ENCODE measurements at places on chromosomes 11 and 22.

- no peak for DNase-seq
These were observed at the start of gene FAT3 for GRCh38 chr11:92224407-92225124. TSS of gene FAT3 (plus strand) at chr11:92224818. CDS start at chr11:92352113, 127,295 bp downstream.

- DNase-seq, result no peak
These were observed 3.3 kb upstream of the DGCR8 start for GRCh38 chr22:20076627-20077172.

GRCh38 chr11:20054584-20054983 lies 105.7 kb downstream of the DBX1 start:
- no peak for DNase-seq

- no peak for DNase-seq
These were observed 128.0 kb downstream of the BARX2 start for GRCh38 chr11:129503646-129504045.

- DNase-seq, result peak; percentile 47
These were observed 29.1 kb upstream of the BIRC3 start for GRCh38 chr11:102287964-102288724.

- no peak for DNase-seq
These were observed 56.1 kb downstream of the PITPNB start for GRCh38 chr22:27863001-27863400.

DNA sequence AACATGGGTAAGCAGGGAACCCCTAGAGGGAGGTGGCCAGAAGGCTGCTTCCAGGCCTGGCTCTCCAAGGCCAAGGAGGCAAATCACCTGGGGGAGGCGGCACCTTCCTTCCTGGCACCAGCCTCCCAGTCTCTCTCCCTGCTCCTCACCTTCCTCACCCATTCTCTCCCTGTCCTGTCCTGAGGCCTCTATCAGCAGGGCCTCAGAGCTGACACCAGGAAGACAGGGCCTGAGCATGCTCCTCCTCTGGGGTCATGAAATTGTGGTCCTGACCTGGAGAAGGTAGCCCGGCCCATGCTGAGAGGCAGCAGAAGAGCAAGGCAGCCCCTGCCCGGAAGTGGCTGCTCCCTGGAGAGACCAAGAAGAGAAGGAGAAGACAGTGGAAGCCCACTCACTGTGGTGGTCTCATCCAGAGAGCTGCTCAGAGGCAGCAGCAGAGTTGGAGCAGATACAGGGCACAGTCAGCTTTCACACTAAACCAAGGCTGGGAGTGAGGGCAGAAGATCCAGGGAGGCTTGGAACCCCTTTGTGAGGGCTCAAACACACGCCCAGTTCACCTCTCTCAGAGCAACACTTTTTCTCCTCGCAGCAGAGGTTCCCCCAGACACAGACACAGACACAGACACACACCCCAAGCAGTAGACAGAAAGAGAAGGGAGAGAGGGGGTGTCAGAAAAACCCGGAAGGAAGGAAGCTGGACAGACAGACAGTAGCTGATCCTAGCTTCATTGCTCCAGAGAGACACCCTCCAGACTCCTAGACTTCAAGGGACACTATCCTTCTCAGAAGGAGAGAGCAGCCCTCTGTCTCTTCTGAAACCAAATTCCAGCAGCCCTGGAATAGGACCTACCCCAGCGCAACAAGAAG lies 1.8 kb downstream of the BCL9L start:
- no peak for DNase-seq

GRCh38 chr22:46650078-46650810 lies 30.1 kb downstream of the GRAMD4 start:
- no peak for DNase-seq

GRCh38 chr11:115257678-115258077 lies 246.5 kb downstream of the CADM1 start:
- no peak for DNase-seq

- DNase-seq, result no peak
These were observed 604 bp upstream of the POLR3H start for GRCh38 chr22:41544671-41545476.

DNA sequence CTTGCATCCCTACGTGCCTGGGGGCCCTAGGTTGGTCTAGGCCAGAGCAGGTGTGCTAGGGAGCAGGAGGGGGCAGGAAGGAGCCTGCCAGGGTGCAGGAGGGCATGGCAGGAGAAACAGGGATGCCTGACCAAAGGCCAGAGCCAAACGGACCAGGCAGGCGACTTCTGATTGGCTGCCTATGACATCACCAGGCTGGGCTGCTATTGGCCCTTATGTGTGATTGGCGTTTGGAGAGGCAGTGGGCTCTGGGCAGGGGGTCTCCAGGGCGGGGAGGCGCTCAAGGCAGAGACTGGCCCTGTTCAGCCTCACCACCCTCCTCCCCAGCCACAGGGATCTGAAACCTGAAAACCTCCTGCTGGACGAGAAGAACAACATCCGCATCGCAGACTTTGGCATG lies 44.4 kb downstream of the MOB2 start:
- DNase-seq, result peak; percentile 81

DNA sequence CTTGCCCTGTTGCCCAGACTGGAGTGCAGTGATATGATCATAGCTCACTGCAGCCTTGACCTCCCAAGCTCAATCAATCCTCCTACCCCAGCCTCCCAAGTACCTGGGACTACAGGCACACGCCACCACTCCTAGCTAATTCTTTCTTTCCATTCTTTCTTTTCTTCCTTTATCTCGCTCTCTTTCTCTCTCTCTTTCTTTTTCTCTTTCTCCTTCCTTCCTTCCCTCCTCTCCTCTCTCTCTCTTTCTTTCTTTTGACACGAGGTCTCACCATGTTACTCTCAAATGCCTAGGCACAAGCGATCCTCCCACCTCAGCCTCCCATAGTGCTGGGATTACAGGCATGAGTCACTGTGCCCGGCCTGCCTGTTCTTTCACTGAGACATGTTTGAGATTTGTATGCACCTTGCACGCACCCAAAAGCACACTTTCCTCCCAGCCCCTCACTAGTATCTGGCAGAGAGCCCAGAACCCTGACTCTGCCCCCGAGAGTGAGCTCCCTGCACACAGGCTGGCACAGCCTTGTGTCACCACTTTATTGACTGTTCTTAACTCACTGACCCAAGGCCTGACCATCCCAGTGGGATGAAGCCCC lies 56.8 kb downstream of the CD6 start:
- DNase-seq, result no peak

DNA sequence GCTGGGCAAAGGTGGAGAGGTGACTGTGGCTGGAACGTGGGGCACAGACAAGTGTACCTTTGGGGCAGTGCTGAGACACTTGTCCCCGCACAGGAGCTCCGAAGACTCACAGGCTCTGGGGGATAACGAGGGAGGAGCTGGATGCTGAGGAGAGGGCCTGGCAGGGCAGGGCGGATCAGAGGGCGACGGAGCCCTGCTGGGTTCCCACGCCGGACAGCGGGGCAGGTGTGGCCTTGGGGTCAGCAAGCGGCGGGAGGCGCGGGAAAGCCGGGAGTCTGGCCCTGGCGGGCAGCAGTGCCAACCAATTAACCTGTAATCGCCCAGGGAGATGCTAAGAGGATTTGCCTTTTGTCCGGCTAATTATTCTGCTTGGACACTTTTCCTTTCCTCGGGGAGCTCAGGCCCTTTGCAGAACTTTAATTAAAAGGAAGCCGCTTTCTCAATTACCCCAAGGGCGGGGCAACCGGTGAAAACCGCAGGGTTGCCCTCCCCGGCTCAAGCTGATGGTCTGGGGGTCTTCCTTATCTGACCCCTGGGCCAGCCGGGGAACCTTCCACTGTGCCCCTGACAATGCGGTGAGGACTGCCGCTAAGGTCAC lies 71.5 kb downstream of the WNT7B start:
- no peak for DNase-seq

GRCh38 chr11:70556884-70557741 lies 158.8 kb downstream of the CTTN start:
- peak; percentile 77 for DNase-seq

GRCh38 chr22:35743326-35743860 lies 25.7 kb downstream of the APOL5 start:
- no peak for DNase-seq

GRCh38 chr11:77208535-77208934 lies 80.5 kb downstream of the MYO7A start:
- DNase-seq, result no peak

GRCh38 chr11:8813658-8814057 lies 97.3 kb upstream of the AKIP1 start:
- DNase-seq, result peak; percentile 87

- DNase-seq, result no peak
These were observed 510.6 kb upstream of the RAG2 start for GRCh38 chr11:37108436-37109285.

DNA sequence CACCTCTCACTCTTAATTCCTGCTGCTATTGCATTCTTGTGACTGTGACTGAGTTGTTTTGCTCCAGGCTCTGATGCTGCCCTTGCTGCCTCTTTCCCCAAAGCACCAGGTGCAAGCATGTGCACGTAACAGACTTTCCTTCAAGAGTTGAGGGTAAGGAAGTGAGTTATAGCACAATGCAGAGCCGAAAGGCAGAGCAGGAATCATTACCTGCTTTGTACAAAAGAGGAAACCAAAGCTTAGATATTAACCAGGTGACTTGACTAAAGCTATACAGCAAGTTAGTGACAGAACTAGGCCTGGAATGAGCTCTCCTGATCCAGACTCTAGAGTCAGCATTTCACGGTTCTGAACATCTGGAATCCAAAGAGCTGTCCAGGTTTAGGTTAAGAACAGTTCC lies 33.6 kb downstream of the NEU3 start:
- no peak for DNase-seq

DNA sequence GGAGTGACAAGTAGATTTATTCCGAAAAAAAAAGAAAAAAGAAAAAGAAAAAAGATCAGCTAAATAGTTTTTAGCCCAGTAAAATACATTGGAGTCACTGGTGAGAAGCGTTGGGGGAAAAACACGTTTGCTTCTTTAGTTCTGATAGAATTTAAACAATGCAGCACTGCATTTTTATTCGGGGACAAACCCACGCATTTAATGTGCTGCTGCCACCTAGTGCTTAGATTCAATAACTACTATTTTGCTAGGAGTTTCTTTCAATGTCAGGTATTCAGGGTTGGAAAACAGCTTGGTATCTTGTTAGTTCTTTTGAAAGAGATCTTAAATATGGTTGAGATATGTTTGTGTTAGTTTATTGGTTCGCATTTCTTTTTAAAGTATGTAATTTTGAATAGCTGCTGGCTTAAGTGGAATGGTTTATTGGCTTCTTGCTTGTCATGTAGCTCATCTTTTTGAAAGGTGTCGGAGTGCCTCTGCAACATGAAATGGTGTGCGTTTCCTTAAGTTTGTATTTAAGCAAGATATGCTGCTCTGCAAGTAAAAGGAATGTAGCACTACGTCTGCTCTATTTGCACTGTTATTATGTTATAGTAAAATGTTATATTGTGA lies 41.9 kb downstream of the SVIP start:
- no peak for DNase-seq

DNA sequence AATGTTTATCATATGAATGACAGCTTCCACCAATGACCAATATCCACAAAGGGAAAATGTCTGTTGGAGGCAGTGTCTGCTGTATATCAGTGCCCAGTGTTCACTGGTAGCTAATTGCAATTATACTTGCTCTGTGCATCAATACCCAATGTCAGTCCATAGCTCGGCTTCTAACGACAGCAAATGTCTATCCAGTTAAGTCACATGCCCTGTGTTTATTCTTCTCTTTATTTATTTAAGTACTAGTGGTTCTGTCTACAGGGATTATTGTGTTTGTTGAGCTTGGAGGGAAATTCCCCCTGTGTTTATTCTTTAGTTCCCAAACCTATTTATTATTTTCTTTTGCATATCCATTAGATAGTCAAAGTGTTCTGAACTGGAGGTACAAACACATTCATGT lies 18.6 kb downstream of the TSKU start:
- DNase-seq, result no peak

- DNase-seq, result no peak
These were observed 8.4 kb downstream of the FAM83F start for GRCh38 chr22:40002935-40003715.

GRCh38 chr11:76493626-76494539 lies 49.1 kb downstream of the EMSY start:
- no peak for DNase-seq

DNA sequence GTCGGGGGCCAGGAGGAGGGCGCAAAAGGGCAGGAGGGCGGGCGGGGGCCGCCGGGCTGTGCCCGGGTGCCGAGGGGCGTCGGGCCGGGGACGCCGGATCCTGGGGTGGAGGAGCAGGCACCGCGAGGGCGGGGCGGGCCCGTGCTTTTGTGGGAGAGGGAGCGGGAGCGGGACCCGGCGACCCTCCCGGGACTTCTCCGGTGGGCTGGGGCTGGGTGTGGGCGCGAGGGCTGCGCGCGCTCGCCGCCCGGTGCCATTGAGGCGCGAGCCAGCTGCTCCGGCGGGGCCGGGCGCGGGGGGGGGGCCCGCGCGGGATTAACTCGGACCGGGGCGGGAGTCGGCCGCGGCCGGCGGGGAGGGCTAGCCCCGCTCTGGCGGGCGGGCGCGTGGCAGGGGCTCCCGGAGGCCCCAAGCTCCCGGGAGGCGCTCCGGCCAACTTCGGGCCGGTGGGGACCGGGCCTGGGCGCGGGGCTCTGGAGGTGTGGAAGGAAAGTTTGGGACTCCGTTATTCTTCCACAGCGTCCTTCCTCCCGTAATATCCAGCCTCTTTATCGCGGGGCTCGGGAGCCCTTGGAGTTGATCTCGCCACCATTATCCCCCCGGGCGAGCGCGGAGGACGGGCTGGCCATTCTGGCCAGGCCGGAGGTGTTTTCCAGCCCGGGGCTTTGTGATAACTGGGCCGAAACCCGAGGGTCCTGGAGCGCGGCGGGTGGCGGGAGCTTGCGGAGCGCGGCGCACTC lies 936 bp downstream of the CECR2 start:
- no peak for DNase-seq

DNA sequence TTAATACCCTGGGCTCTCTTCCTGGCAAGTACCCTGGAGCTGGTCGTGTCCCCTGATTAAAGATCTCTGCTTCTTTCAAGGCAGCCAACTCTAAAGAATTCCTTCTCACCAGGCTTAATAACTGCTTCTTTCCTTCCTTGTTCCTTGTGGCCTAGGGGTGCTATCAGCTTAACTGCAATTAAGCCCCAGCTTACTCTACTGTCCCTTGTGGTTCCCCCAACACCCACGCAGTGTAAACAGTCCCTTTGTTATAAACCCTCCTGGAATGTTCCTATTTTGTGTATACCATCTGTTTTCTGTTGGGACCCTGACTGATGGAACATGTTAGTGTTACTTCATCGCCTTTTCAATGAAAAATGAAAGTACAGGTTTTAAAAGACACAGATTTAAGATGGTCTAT lies 126.4 kb upstream of the KIRREL3 start:
- DNase-seq, result no peak

DNA sequence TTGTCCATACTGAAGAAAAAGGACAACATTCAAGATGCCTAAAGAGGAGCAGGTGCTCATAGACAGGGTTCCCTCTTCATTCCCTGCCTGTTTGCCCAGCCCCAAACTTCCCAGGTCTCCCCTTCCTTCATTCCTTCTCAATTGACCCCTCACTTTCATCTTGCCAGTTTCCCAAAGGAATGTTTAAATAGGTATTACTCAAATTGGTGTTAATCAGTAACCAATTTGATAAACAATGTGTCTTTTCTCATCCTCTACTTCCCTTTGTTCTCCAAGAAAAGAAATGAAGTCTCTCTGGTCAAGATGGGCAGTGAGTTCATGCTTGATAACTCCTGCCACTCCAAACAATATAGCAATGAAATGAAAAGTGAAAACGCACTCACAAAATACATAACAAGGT lies 101.9 kb downstream of the TMPRSS5 start:
- DNase-seq, result no peak

- no peak for DNase-seq
These were observed 54.6 kb downstream of the MN1 start for GRCh38 chr22:27746918-27747317.

- no peak for DNase-seq
These were observed 16.0 kb upstream of the CYB5R3 start for GRCh38 chr22:42664976-42665831.

- no peak for DNase-seq
These were observed 77.0 kb upstream of the FGF3 start for GRCh38 chr11:69896250-69896649.

- peak; percentile 33 for DNase-seq
These were observed 34.2 kb downstream of the DNHD1 start for GRCh38 chr11:6531267-6531752.
